Stimulated activated CD8-positive, alpha-beta memory T cell treated with anti-CD3 and anti-CD28 coated beads, Interleukin-12 subunit alpha, Interleukin-12 subunit beta, amount 100 ng/mL, for 4 hours (primary cell): ENCODE measurements at places on chromosomes 7 and 10.

DNA sequence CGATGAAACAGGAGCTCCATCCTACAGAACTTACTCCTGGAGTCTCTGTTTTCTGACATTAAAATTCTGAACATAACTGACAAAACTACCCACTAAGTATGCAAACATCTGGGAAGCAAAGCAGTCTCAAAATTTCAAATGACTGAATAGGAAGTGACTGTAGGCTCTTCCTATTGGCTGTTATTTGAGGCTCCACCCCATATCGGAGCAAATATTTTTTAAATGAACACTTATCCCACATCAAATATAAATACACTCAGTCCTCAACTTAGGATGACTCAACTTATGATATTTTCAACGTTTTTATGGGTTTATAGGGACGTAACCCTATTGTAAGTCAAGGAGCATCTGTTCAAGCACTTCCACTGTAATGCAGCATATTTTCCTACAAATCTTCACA lies 8.8 kb downstream of the HSPA12A start:
- no peak for DNase-seq

DNA sequence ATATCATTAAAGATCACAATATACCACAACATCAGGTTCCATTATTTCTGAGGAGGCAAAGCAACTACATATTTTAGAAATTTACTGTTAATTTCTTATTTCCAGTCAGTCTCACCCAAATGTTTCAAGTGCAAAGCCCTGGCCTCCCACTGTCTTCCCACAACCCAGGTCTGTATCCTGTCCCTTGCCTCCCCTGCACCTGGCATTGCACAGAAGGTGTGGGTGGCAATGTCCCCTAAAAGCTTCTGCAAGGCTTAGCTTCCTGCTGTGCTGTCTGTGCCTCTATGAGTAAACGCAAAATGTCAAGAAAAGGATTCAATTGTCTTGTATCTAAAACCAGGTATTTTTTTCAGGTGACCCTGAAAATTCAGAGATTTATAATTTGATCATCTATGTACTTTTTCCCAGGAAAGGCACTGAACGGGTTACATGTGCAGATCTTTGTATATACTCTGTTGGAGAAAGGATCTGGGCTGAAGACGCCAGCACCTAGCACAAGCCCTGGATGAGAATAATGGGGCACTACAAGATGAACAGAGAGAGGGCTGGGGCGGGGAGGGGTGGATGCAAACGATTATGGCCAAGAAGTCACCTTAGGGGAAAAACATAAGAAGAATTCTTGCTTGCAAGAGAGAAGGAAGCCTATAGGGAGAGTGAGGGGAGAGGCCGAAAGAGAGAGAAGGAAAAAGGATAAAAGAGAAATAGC lies 3.1 kb upstream of the ANTXRL start:
- DNase-seq = no peak

DNA sequence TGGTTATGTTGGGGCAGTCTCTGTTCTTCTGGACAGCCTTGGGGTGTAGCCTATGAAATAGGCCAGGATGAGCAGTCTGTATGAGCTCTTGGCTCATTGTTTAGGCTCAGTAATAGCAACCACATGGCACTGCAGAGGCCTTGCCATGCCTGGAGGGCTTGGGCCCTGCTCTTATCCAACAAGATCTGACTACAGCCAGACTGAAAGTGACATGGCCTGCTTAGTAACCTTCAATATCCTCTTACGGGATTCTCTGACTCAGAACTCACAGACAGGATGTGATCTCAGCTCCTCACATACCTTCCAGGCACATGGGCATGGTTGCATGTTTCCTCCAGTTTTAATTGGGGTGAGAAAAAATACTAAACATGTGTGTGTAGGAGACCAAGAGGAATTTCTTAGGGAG lies 289.3 kb downstream of the PTEN start:
- DNase-seq = no peak

- DNase-seq = no peak
Measured at GRCh38 chr10:100022403-100022802, 12.7 kb upstream of the DNMBP start.

- DNase-seq = no peak
Measured at GRCh38 chr10:84608126-84608525, 279.7 kb downstream of the CCSER2 start.

GRCh38 chr10:117370205-117370604 lies 5.0 kb downstream of the PDZD8 start:
- no peak for DNase-seq

DNA sequence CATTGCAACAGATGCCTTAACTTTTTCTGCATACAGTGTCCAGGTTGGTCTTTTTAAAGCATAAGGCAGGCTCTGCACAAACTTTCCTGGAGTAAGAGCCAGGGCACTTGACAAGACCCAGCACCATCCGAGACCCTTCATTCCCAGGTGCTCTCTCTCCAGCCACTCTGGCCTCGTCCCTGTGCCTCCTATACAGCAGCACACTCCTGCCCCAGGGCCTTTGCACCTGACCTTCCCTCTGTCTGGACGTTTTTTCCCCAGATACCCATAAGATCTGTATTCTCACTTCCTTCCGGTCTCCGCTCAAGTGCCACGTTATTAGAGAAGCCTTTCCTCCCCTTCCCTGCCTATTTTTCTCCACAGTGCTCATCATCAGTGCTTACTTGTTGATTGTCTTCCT lies 25.6 kb downstream of the PYROXD2 start:
- DNase-seq = no peak
